ENCODE measurements at places on chromosomes 7 and 10.

DNA sequence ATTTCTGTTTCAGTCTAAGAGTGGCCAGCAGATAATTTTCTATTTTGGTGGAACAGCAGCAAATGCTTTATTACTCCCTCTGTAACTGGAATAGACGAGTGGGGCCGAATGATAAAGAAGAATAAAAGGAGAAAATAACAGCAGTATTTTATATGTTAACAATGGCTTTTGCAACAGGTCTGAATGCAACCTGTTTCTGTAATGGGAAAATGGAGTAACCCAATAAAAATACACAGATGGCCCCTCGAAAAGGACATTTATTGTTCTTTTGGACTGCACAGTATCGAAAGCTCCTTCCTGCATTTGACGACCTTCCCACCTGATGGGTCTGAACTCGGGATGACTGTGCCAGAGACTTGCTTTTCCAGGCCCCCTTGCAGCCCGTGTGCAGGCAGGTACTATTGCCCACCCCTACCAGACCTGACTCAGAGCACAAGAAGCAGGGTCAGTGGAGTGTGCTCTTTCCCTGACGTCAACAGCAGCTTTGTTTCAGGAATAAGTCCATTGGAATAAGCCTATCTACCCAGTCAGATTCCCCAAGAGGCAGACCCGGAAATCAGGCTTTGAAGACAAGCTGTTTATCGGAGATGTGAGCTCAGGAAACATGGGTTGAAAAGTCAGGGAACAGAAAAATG is 306.5 kb upstream of the NEBL start:
- peak; percentile 27 for DNase-seq

GRCh38 chr10:64515970-64516699 is 994.9 kb downstream of the REEP3 start:
- DNase-seq = no peak

DNA sequence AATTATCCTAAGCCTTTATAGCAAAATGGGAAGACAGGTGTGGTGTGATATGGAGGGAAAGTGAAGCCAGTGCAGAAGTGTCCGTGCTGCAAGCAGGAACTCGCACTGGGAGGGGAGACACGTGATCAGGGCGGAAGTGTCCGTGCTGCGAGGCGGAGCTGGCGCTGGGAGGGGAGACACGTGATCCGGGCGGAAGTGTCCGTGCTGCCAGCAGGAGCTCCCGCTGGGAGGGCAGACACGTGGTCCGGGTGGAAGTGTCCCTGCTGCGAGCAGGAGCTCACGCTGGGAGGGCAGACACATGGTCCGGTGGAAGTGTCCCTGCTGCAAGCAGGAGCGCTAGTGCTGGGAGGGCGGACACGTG is 40.5 kb upstream of the PRKAR1B start:
- peak; percentile 57 for DNase-seq

- no peak for DNase-seq
Observed at GRCh38 chr7:19989906-19990305, 216.5 kb upstream of the TMEM196 start.

DNA sequence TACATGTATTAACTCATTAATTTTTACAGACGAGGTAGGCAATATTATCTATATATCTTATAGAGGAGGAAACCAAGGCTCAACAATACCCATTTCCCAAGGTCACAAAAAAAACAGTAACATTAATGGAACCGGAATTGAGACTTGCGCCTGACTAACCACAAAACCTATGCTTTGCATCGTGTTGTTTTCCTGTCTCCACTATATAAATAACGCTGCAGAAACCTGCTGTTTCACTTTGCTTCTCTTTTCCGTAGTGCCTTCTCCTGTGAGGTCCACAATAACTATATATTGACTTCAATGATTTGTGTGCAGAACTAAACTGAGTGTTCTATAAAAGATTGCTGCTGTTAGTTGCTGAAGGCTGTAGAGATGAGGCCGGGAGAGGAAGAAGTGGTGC is 97.7 kb upstream of the RPA3 start:
- DNase-seq = no peak

- DNase-seq = no peak
Observed at GRCh38 chr10:122467701-122468100, 6.3 kb downstream of the HTRA1 start.

DNA sequence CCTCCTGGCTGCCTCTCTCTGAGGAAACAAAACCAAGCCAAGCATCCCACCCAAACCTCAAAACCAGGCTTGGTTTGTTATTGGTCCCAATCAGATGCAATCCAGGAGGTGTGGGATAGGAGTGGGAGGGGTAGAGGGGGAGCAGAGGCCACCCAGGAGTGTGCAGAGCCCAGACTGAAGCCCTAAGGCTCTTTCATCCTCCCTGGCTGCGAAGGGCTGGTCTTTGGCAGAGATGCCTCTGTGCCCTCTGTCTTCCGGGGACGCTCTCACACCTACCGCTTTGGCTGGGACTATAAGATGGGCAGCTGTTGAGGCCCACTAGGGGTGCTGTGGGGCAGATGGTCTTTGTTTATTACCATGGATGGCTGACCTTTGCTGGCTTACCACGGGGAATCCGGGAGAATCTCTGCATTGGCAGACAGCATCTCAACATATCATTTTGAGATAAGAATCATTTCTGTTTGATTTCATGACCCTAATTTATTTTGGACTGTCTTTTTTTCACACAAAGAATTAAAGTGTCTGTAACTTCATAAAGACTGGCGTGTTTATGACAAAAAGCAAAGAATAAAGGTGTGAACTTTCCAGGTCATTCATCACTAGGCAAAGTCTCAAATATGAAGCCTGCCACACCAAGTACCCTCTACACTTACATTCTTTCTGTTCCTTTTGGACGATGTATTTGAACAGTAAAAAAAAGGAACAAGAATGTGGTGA is 6.5 kb upstream of the DENND2A start:
- DNase-seq = no peak

- DNase-seq = no peak
Observed at GRCh38 chr10:2701802-2702201, 365.5 kb upstream of the PFKP start.

GRCh38 chr7:139699640-139700504 is 77.9 kb downstream of the HIPK2 start:
- DNase-seq = no peak

- peak; percentile 82 for DNase-seq
Observed at GRCh38 chr7:29102558-29103151, 43.7 kb downstream of the CPVL start.

GRCh38 chr10:116878123-116878522 is 28.8 kb downstream of the ENO4 start:
- no peak for DNase-seq

DNA sequence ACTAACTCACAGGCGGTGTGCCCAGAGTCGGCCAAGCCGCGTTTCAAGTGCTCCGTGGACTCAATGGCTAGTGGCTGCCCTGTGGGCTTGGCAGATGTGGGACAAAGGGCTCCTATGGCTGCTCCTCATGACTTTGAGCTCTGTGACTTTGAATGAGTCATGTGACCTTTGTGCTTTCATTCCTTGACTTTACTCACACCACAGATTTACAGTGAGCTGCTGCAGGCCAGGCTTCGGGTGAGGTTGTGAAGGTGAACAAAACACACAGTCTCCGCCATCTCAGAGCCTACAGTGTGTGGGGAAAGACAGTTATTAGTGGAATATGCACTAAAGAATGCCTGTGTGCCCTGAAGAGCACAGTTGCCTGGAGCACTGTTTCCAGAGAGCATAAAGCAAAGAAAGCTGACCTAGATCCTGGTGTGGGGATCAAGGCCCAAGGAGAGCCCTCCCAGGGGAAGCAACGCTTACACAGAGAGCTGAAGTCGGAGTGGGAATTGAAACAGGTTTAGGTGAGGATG is 29.7 kb upstream of the PLEKHA1 start:
- DNase-seq = peak; percentile 18

DNA sequence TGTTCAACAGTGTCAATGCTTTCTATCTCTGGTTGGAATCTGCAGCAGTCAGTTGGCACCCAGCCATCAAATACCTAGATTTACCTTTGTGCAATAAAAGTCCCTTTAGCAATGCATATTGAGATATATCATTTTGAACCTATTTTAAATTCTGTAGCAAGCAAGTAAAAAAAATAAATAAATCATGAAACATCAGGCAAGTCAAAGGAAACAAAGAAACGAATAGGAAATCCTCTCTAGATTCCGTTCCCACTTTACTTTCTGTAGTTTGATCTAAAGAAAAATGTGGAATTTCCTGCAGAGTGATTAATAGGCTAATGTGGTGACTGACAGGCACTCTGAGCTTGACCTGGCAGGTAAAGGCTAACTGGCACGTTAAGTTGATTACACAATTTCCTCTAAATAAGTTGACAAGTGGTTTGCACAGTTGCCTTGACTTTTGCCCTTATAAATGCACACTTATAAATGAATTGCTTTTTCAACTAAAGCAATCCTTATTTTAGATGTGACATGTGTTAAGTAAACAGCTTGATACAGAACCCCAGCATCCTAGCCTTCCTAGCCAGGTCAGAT is 208.1 kb upstream of the TCF7L2 start:
- peak; percentile 50 for DNase-seq

GRCh38 chr7:75771224-75771623 is 787 bp downstream of the CCL26 start:
- DNase-seq = no peak

GRCh38 chr10:74969530-74969929 is 141.9 kb upstream of the SAMD8 start:
- no peak for DNase-seq

- DNase-seq = no peak
Observed at GRCh38 chr10:79380946-79381721, 33.9 kb downstream of the PPIF start.

GRCh38 chr10:3471472-3471871 is 298.9 kb upstream of the PITRM1 start:
- peak; percentile 25 for DNase-seq

DNA sequence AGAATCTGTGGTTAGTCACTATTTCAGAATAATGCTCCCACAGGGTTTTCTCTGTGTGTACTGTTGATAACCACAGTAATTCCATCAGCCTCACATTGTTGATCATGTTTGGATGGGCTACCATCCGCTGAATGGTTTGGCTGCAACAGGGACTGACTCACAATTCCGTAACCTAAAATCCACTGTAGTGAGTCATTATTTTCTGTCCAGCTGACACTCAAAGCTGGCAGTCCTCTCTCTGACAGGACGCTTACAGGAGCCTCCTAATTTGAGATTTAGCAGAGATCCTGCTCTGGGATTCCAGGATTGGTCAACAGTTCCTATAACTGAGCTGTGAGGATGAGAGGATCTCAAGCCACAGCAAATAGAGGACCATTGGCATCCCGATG is 32.7 kb downstream of the VWA2 start:
- DNase-seq = peak; percentile 87

- DNase-seq = no peak
Observed at GRCh38 chr7:44138698-44139097, 2.4 kb downstream of the MYL7 start.

DNA sequence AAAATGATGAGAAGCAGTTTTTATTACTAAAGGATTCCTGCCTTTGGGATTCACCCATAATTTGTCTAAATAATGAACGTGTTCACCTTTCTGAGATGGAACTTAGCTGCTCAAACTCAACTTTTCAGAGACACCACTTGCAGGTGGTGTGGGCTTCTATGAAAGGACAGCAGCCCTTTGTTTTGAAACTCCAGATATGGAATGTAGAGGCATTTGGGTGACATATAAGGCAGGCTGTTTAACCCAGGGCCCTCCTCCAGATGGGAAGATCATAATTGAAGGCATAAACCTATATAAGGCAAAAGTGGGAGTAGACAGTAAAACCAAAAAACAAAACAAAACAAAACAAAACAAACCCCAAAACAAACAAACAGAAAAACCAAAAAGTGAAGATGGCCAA is 11.9 kb upstream of the HUS1 start:
- no peak for DNase-seq

GRCh38 chr7:118281196-118281595 is 56.7 kb downstream of the ANKRD7 start:
- DNase-seq = no peak

DNA sequence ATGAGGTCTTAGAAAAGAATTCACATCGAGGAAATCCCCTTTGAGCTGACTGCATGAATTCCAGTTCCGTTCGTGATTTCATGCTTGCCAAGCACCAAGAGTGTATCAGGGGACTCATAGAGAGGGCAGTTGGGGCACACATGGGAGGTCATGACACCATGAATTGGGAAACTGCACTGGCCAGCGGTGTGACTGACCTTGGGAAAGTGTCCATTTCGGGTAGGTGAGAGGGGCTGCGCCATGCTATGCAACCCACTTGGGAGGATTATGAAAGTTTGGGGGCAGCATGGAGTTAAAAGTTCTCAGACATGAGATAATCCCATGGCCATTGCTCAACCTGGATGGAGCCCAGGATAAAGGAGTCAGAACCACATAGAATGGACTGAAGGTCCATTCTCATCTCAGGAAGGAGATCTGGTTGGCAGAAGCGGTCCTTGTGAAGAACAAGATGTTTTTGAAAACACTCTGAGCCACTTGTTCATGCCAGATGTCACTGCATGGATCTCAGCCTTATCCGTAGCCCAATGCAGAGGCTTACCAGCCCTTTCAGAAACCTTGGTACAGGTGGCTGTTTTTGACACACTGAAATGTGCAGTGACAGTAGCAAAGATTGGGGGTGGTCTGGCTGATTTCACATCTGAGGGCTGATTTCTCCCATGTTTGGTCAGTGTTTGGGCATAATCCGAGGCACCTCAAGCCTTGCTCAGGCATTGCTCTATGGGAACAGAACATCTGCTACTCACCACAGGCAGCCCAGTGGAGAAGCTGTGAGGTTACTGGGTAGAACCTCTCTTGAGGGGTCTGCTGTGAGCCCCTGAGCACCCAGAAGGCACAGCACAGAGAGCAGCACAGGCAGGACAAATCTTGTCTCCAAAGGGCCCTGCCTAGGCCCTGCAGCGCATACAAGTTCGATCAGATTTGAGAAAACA is 252.3 kb downstream of the CXCL12 start:
- peak; percentile 5 for DNase-seq

- peak; percentile 38 for DNase-seq
Observed at GRCh38 chr10:131980761-131981428, 828 bp downstream of the BNIP3 start.

DNA sequence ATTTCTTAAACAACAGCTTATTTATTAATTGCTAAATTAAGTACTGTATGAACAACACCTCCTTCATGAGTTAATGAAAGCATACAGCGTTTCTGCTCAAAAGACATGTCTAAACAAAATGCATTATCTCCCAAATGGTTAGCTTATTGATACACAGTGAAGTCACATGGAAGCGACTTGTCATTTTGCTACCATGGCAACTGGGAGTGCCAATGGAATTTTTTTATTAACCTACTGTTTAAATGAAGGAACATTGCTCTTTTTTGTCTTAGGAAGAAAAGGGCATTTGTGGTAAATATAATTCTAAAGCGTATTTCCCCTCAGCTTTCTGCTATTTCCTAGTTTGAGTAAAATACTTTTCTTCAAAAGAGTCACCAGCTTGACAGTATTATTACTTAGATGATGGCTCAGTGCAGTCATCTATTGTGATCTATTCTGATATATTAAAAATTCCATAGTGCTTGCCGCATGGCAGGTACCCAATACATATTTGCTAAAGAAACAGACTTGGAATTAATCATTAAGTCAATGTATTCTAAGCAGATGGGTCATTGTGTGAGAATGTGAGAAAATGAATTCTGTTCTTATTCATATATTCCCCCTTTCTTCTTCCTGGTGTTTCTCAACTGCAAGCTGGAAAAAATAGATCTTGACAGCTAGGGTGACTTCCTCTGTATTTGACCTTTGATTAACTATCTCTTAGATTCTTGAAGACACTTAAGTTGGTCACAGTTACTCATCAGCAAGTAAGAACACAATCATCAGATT is 818.3 kb downstream of the MAGI2 start:
- no peak for DNase-seq
